Urothelium cell line (cell line): ENCODE measurements at places on chromosomes 13 and 19.

- no peak for DNase-seq
Measured at GRCh38 chr13:111219280-111219679, 101.2 kb upstream of the TEX29 start.

GRCh38 chr13:49571299-49572240 lies 13.8 kb downstream of the RCBTB1 start:
- no peak for DNase-seq

DNA sequence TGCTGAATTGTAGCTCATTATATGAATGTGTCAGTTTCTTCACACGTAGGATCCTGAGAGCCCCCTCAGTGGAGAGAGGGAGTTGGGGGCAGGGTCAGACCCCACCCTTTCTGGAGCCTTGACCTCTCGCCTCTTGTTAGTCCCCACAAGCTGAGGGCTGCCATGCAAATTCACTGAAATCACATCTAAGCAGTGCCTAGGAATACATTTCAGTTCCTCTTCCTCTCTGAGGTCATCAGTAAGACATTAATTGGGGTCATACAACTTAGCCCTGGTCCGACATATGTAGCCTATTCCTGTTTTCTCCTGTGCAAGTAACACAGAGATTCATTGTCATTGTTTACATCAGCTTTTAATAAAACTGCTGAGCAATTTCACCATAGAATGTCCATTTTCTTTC lies 30.0 kb downstream of the MYO9B start:
- no peak for DNase-seq

GRCh38 chr13:40275155-40275554 lies 391.3 kb downstream of the FOXO1 start:
- DNase-seq, result no peak

DNA sequence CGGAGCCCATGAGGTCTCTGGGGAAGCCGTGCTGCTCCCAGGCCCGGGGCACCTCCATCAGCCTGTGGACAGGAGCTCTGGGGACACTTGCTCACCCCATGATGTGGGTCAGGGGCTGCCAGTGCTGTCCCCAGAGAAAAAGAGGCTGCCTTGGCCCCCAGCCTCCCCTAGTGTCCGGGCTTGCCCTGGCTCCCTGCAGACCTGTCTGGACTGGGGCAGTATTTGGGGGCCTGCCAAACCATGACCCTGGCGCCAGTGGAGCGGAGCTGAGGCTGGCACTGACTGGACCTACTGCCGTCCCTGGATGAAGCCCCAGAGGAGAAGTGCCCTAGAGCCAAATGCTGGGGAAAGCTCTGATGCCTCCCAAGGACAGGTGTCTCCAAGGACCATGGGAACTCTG lies 30.4 kb downstream of the ELAVL1 start:
- no peak for DNase-seq

DNA sequence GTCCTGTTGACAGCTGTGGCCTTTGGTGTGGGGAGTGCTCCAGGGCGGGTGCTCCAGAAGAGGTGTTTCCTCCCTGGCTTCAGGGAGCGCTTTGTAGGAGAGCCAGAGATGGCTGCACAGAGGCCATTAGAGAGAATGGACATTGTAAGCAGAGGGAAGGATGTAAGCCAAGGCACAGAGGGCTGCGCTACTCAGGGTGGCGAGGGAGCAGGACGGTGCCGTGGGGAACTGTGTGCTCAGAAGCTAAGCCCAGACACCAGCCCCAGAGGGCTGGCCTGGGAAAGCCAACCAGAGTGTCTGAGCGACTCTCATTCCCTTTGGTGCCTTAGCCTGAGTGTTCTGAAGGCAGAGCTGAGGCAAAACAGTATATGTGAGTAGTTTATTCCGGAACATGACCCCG lies 92.2 kb downstream of the TSHZ3 start:
- DNase-seq, result no peak

GRCh38 chr13:27160657-27161295 lies 10.8 kb downstream of the USP12 start:
- no peak for DNase-seq

DNA sequence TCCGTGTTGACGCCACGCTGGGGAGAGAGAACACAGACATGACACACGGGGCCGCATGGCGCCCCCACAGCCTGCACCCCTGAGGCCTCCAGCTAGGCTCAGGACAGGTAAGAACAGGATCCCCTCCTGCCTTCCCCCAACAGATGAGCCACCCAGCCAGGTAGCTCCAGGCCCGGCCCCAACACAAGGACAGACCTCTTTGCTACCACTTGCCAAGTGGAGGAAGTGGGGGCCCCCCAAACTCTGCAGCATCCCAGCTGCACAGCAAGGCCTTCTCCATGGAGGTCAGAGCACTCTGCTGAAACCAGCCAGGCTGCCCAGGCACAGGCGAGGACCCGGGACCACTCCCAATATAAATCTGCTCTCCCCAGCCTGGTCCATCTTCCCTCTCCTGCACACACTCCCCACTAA lies 31.5 kb downstream of the PEPD start:
- no peak for DNase-seq

DNA sequence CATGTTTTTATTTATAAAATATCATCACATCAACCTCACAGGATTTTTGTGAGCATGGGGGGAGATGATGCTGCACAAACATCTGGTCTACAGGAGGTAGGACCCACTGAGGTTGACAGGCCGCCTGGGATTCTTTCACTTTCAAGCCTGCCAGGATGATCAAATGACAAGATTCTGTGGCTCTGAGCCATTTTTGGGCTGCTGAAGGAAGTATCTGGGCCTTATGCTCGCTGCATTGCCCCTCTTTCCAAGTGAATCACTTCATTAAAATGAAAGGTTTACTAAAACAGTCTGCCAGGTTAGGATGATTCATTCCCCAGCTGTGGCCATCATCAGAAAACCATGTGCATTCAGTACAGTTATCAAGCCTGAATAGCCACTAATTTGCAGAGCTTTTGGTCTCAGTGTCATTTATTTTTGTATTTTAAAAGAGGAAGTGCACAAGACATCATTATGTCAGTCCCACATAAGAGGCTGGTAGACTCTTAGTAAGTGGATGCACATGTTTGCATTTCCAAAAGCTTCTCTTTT lies 34.4 kb downstream of the STARD13 start:
- DNase-seq, result peak; percentile 74

DNA sequence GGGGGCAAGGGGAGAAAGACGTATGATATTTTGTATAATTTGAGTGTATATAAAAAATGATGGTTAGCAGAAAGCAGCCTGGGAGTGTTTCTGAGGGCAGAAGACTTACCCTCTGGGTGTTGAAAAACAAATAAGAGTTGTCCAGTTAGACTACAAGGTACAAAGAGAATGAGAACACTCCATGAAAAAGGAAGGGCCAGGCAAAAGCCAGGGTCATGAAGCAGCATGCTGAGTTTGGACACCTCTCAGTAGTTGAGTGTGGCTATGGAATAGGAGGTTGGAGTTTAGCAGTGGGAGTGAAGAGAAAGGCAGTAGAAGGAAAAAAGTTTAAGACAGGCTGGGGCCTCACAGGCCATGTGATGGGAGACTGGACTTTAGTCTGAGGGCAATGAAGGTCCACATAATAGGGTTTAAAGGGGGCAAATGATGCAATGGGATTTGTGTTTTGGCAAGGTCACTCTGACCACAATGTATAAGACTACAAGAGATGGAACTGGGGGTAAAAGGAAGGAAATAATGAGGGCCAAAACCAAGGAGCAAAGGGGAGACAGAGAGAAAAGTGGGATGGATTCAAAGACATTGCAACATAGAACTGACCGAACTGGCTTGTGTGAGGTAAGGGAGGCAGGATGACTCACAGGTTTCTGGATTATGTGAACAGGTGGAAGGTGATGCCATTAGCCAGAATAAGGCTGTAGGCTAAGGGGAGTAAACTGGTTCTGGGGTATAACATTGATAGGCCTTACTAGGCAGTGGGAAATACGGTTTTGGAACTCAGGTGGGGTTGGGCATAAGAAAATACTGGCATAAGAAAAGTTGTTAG lies 76.6 kb downstream of the SERP2 start:
- no peak for DNase-seq

DNA sequence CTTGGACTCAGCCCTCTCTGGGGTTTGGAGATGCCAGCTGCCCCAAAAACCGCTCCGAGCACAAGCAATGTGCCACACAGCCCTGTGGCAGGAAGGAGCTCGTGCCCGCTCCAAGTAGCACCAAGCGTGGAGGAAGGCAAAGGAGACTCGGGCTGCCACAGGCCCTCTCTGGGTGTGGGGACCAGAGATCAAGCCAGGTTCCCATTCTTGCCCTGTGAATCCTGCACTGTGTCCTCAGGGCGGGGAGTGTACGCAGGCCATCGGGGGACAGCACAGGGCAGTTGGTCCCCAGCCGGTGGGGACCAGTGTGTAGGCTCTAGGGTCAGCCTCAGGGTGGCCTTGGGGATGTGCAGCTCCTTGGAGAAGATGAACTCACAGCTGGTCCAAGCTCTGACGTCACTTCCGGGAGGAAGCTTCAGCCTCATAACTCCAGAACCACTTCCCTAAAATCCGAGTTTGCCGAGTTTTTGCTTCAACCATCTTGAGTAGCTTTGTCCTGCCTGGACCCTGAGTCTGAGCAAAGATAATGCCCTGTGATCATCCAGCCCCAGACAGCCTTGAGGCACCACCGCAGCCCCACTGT lies 9.3 kb upstream of the CPAMD8 start:
- DNase-seq, result no peak

- DNase-seq, result no peak
Measured at GRCh38 chr13:56012644-56013043, 1128.1 kb upstream of the PRR20A start.

- DNase-seq, result no peak
Measured at GRCh38 chr13:48403913-48404312, 9.0 kb downstream of the LPAR6 start.

DNA sequence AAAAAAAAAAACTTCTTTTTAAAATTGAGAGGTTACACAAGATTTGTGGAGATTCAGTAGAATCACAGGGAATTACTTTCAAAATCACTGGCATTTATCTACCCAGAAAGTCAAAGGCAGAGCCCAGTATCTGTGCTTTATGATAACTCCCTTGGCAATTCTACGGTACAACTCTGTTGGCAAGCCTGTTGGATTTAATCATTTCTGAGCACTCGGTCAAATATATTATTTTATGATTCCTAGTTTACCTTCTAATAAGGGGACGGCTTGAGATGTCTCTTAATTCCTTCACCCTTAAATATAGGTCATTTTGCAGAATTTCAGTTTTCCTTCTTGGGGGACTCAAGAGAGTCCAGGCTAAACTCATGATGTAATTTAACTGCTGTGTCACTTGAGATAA lies 987.6 kb downstream of the EFNB2 start:
- no peak for DNase-seq

GRCh38 chr19:28427376-28428083 lies 785.4 kb downstream of the UQCRFS1 start:
- DNase-seq, result peak; percentile 63

- no peak for DNase-seq
Measured at GRCh38 chr19:43760941-43761340, 6.2 kb upstream of the SMG9 start.

- DNase-seq, result peak; percentile 25
Measured at GRCh38 chr19:42018503-42019193, 24.6 kb upstream of the ATP1A3 start.

GRCh38 chr19:8642561-8642960 lies 12.1 kb downstream of the NFILZ start:
- DNase-seq, result no peak

DNA sequence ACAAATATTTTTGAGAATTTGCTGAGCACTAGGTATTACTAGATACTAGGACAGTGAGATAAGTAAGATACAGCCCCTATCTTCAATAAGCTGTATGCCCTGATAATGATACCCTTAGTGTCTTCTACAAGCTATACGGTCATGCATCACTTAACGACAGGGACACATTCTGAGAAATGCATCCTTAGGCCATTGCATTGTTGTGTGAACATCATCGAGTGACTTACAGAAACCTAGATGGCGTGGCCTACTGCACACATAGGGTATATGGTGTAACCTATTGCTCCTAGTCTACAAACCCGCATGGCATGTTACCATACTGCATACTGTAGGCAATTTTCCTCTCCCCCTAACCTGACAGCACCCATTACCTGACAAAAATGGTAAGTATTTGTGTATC lies 64.9 kb downstream of the LRCH1 start:
- DNase-seq, result no peak

- peak; percentile 12 for DNase-seq
Measured at GRCh38 chr13:92547266-92547665, 679.3 kb upstream of the GPC6 start.

- no peak for DNase-seq
Measured at GRCh38 chr13:66780814-66781213, 449.3 kb downstream of the PCDH9 start.

DNA sequence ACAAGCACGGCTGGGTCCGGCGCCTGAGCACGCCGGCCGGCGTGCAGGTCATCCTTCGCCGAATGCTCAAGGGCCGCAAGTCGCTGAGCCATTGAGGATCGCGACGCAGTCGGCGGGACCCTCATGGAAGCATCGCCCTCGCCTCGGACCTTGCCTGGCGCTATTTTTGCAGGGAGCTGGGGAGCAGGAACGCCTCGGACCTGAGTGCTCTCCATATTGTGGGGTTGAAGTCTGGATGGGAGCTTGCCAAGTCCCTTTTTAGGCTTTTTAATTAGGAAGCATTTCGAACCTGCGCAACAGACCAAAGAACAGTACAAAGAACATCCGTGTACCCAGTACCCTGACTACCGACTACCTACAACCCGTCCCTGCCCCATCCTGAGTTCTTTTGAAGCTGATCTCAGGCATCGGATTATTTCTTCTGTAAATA lies 628 bp downstream of the MRPL34 start:
- no peak for DNase-seq

DNA sequence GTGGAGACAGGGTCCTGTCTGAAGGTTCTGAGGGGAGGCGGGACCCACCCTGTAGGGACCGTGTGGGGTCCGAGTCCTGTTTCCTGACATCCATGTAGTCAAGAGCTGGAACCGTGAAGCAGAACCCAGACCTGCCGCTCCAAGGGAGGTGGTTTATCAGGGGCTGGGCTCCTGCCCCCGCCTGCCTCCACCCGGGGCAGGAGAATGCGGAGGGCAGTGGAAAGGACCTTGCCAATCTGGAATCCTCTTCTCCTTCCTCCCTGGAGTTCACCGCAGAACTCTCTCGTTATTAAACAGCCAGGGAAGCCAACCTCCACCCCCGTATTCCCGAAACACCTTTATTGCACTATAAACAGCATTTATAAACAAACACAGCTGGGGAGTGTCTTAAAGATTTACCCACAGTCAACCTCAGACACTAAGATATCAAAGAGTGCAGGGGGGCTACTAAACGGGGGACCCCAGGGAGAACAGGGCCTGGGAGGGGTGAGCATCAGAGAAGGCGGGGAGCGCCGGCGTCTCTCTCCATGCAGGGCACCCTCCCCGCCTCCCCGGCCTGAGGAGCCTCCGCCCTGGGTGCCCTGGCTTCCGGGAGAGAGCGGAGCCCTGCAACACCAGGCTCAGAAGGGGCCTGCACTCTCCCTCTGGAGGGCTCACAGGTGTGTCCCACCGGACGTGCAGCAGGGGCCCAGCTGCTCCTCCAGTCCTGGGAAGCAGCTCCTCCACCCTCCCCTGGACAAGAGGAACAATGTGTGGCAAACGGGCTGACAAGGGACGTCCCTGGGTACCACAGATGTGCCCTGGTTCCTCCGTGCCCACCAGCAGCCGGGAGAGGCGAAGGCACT lies 3.6 kb downstream of the C2CD4C start:
- DNase-seq, result no peak

DNA sequence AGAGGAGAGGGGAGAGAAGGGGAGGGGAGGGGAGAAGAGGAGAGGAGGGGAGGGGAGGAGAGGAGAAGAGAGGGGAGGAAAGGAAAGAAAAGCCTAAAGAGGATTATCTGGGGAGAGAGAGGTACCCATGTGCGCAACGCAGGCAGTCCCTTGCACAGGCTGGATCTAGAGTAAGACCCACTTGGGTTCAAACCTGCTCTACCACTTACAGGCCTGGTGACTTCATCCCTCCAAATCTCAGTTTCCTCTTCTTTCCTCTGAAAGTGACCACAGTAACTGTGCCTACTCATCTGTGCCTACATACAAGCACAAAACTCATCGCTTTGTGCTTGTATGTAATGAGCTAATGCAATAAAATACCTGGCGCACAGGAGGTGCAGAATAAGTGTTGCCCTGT lies 732 bp upstream of the MAP1S start:
- DNase-seq, result no peak
